ENCODE measurements at places on chromosomes 1 and 21.

DNA sequence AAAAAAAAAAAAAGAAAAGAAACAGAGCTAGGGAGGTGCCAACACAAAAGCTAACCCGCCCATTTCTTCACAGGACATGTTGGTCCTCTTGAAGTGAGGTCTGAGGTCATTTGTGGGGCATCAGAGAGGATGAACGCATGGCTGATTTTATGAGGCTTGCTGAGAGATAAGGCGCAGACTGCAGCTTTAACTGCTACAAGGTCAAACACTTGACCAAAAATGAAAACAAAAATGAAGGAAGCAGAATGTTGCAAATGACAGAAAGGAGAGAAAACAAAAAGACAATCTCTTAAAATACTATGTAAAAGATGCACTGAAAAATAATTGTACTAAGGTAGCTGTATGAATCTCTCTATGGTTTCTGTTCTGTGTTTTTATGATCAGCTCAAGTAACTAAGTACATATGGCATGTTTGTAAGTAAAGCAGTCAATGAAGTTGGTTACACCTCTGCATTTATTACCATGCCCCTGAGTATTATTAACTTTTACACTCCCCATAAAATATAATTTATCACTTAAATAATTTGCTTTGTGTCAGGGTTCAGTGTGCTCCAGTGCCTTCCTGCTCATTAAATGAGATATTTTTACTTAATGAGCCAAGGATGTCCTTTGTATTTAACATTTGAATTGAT is 249.1 kb upstream of the NR5A2 start:
- no peak for DNase-seq

GRCh38 chr1:169184812-169185211 is 78.3 kb downstream of the ATP1B1 start:
- DNase-seq = peak; percentile 57

- no peak for DNase-seq
Observed at GRCh38 chr21:14754682-14755081, 208.6 kb upstream of the SAMSN1 start.

DNA sequence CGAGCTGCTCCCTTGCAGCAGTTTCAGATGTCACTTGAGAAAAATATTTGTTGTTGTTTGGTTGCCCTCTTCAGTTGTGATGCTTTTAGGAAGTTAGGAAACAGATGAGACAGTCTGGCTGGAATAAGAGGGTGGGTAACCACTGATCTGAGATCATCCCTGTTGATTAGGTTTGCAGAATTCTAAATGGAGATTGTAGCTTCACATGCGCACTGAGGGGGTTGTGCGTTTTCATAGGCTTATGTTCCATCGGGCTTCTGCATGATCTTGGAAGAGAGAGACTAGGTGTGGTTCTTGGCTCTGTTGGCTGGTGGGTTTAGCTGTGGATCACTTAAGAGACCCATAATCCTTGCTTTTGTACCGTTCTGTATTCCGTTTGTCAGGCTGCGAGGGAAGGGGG is 108.1 kb downstream of the CAMTA1 start:
- no peak for DNase-seq

DNA sequence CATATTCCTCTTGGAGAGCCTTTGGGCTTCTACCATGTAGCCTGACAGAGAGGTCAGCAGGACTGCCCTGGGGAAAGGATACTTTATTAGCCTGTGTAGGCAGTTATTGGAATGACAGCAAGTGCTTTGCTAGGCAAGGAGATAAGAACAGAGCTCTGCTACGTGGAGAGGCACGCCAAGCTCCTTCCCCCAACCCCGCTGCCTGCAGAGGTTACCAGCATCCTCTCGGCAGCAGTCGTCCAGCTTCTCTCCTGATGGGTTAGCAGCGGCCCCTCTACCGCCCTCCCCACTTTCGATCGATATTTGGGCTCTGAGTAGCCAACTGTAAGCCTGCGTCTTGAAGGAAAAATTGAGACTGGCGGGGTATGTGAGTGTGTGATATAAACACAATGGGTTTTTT is 122.3 kb downstream of the DHRS3 start:
- no peak for DNase-seq

Measured in NCI-H187 treated with DMSO at 0.1 percent for 48 hours (cell line).